ENCODE measurements at places on chromosomes 16 and 17.

DNA sequence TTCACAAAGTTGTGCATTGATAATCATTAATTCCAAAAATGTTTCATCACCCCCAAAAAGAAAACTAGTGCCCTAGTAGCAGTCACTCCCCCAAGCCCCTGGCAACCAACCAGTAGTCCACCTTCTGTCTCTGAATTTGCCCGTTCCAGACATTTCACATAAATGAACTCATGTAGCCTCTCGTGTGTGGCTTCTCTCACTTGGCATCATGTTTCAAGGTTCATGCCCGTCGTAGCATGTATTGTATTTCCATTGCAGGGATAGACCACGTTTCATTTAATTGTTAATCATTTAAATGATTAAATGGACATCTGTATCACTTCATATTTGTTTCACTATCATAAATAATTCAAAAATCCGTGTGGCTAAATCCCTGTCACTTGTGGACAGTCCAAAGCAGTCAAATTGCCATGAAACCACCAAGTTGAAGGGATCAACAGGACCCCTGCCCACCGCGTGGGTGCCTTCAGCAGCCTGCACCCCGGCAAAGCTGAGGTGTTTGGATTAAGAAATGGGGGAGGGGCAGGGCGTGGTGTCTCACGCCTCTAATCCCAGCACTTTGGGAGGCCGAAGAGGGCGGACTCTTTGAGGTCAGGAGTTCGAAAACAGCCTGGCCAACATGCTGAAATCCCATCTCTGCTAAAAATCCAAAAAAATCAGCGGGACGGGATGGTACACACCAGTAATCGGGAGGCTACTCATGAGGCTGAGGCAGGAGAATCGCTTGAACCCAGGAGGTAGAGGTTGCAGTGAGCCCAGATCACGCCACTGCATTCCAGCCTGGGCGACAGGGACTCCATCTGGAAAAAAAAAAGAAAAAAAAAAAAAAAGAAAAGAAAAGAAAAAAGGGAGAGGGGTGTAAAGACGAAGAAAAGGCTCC, 8.7 kb upstream of the FLYWCH2 start:
- DNase-seq, result peak; percentile 42

- no peak for DNase-seq
Observed at GRCh38 chr16:85935391-85935973, 36.5 kb downstream of the IRF8 start.

- DNase-seq, result peak; percentile 82
Observed at GRCh38 chr17:79951361-79952264, 84.1 kb downstream of the TBC1D16 start.

GRCh38 chr16:82955741-82956348, 329.1 kb downstream of the CDH13 start:
- DNase-seq, result no peak

DNA sequence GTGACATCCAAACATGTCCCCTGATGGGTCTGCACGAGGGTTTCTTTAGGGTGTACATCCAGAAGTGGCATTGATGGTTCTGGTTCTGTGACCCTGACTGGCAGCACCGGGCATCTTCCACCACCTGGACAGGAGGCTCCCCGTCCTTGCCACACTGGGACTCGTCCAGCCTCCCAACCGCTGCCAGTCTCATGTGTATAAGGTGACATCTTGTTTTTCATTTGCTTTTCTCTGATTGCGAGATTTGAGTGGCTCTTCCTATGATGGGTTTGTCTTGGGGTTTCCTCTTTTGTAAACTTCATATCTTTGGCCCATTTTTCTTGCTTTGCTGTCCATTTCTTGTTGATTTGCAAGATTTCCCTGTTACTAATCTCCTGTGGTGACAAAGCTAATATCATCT, 9.2 kb upstream of the LIMD2 start:
- peak; percentile 61 for DNase-seq

DNA sequence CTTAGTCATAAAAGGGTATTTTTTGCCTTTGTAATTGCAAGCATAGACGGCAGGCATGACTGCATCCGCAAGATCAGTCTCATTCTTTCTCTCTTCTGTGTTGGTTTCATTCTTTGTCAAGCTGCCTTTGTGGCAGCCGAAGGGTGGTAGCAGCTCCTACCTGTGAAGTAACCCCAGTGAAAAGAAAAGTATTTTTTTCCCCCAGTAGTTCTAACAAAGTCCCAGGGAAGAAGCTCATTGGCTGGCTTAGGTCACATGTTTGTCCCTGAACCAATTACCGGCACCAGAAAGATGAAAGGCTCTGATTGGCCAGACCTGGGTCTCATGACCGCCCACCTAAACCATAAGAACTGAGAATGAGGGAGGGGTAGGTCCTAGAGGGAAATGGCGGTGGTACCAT, 110.7 kb downstream of the RAP1GAP2 start:
- no peak for DNase-seq

- DNase-seq, result no peak
Observed at GRCh38 chr16:79042886-79043285, 557.7 kb downstream of the MAF start.

DNA sequence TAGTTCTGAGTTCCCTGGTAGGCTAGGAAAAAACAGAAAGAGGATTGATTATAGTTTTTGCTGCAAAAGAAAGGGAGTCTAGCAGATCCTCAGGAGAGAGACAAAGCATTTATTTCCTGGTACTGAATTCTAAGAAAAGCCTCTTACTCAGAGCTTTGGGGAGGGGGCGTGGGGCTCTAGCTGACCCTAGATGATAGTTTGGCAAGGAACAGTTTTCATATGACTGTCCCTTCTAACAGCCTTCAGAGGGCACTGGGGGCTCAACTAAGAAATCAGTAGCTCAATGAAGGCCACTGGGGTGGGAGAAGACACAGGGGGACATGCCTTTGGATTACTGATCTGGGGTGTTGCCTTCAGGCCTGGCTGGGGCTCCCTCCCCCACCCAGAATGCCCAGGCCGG, 4.0 kb downstream of the CA7 start:
- DNase-seq, result no peak

GRCh38 chr16:82943371-82943770, 316.6 kb downstream of the CDH13 start:
- DNase-seq, result no peak

GRCh38 chr16:84482001-84482891, 22.2 kb downstream of the MEAK7 start:
- no peak for DNase-seq

DNA sequence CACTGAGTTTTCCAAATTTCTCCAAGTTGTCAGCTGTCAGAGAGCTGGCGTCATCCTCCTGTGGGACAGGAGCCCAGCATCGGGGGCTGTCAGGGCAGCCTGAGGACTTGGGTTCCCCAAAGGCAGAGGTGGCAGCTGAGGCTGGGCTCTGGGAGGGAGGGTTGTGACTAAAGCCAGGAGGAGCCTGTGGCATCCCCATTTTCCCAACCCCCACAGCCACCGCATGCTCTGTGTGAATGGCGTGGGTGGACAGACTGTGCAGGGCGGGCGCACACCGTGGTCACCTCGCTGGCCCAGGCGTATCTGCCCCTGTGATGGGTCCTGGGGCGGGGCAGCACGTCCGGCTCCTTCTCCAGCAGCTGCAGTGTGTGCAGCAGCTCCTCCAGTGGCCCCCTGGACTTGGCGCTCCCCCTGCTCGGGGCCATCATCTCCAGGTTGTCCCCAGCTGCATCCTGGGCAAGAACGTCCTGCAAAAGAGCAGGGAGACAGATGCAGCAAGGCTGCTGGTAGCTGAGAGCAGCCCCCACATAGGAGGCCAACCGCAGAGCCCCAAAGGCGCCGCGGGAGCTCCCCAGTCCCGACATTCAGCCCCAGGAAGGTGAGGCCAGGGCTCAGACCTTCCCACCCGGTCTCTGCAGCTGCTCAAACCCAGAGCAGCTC, 24.8 kb downstream of the CEP131 start:
- DNase-seq, result no peak

GRCh38 chr16:48157794-48158193, 2.0 kb upstream of the ABCC12 start:
- DNase-seq, result no peak

DNA sequence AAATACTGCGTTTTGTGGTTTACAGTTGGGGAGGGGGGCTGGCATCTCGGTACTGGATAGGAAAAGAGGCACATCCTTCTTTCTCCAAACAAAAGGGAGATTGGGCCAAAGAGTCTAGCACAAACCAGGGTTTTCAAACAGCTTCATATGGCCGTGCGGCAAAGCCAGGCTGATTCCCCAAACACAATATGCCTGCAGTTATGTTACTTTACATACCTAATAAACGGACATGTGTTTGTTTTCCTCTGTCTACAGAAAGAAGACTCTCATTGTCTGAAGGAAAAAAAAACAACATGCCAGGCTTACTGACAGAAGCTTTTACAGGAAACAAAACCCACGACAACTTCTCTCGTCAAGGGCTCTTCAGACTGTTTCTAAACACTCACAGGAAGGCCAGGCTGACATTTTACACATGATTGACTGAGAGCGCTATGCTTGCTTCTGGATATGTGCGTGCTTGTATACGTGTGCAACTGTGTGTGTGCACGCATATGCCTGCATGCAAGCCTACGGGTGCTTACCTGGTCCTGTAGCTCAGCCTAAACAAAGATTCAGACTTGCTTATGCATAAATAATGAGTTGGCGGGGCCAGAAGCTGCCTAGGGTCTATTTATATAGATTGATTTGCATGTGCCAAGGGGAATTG, 461.0 kb upstream of the C16orf82 start:
- DNase-seq, result no peak

DNA sequence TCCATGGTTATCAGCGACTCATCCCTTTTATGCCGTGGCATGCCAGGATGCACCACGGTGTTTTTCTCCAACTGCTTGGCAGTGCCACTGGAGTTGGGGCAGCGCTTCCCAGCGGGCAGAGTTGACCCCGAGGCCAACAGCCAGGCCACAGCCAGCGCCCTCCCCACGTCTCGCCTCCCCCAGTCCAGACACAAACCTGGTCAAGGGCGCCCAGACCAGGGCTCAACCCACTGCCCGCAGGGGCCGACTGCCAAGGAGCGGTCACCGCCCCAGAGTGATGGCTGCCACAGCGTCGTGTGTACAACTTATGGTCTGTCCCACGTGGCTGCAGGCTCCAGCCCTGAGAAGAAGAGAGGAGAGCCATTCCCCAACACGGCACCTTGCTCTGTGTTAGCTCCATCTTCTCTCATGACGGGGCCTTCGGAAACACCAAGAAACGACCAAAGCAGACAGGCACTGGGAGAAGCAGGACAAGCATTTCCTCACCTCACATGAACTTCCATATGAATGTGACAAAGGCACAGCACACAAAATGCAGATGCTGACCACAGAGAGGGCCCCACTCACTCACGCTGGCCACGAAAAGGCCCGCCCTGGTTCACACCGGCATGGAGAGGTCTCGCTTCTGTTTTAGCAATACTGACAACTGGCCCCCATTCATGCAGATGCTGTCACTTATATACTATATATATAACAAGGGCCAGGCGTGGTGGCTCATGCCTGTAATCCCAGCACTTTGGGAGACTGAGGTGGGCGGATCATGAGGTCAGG, 27.0 kb downstream of the AXIN1 start:
- no peak for DNase-seq

DNA sequence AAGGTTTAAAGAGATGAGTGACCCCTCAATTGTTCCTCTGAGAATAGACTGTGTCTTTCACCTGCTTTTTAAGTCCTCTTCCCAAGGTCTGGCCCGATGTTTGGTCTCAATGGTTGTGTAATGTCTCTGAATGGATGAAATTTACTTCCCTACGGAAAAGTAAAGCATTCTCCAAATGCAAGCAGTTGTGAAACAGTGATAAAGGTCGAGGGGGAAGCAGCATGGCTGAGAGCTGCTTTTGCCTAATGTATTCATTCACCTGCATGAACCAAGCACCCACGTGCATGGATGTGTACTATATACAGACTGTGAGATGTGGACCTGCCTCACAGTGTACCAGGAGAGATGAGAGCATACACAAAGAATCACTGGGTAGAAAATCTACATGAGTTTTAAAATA, 11.4 kb downstream of the MRPS23 start:
- DNase-seq, result no peak

- DNase-seq, result no peak
Observed at GRCh38 chr16:89191901-89192185, 8.5 kb downstream of the SLC22A31 start.

DNA sequence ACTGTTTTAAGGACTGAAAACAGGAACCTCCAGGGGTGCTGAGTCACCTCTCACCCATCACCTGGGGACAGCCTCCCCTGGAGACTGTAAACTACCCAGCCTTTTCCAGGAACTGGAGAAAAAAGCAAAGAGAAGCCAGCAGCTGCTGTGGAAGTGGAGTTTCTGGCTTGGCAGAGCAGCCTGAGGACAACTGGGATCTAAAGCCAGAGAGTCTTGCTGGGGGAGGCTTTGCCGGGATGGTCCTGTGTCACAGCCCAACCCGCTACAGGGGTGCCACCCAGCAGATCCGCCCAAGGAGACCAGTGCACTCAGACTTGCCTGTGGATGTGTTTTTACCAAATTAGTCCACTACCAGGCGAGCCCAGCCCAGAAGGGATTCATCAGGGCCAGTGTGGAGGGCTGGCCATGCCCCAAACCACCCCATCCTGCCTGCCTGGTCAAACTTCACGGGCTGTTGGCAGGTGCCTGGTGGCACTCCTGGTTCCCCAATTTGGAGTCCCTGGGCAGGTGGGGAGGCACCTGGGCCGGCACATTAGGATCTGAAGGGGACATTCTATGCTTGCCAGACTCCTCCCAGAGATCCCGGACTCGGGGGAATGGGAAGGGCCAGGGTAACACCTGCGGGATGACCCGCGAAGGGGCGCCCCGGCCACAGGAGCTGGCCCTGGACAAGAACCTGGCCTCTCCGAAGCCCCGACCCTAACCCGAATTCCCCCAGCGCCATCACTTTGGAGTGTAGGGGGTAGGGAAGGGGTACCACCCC, 771 bp downstream of the MSRB1 start:
- no peak for DNase-seq

- DNase-seq, result peak; percentile 23
Observed at GRCh38 chr17:75135452-75135851, 3.9 kb upstream of the NT5C start.

DNA sequence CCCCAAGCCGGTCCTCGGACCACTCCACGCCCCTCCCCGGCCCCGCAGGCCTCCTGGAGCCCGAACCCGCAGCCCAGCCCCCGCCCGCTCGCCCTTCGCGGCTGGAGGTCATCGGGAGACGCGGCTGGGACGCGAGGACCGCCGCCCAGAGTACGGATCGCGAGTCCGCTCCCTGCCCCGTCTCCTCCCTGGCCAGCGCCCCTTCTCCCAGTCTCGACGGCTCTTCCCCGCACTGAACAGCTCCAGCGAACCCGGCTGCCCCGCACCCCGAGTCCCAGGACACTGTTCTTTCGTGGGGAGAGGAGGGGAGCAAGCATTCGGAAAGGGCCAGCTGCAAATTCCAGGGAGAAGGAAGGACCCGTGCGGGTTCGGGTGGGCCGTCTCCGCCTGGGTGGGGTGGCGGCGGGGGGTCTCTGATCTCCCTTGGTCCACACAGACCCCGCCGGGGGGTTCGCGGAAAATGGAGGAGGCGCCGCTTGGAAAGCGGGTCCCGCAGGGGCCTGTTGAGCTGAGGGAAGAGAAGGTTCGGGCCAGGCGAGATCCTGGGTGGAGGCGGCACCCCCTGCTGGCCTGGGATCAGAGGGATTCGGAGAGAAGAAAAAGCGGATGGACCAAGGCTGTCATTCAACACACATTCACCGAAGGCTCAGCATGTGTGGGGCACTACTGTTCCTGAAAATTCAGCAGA, 632 bp upstream of the RTN4RL1 start:
- peak; percentile 84 for DNase-seq

- no peak for DNase-seq
Observed at GRCh38 chr17:7427549-7427948, 1.1 kb upstream of the SPEM3 start.

GRCh38 chr17:64982139-64982915, 63.0 kb upstream of the LRRC37A3 start:
- no peak for DNase-seq

GRCh38 chr16:65116216-65116615, 5.6 kb downstream of the CDH11 start:
- DNase-seq, result no peak

Data from aorta (tissue), 5 donors.